Sciatic nerve (tissue), 2 donors: ENCODE measurements at places on chromosomes 3 and 15. TPM values are rescaled to one million over a fixed set of nuclear protein-coding genes. Genes with fewer than 3 reads are reported as not detected.

- DNase-seq, result no peak
Measured at GRCh38 chr3:22594990-22595389, 608.1 kb upstream of the UBE2E2 start.

- DNase-seq, result no peak
Measured at GRCh38 chr3:108780235-108780634, 23.0 kb upstream of the RETNLB start.

The CCDC51 gene
- total RNA-seq, result 10.6 TPM

The SYNPR gene
- total RNA-seq, result not detected

The FBXW12 gene
- total RNA-seq, result 0.27 TPM

The CIAO2A gene
- 26.3 TPM for total RNA-seq

GRCh38 chr3:57079474-57079831 lies 19.0 kb downstream of the SPATA12 start:
- peak; percentile 65 for DNase-seq

DNA sequence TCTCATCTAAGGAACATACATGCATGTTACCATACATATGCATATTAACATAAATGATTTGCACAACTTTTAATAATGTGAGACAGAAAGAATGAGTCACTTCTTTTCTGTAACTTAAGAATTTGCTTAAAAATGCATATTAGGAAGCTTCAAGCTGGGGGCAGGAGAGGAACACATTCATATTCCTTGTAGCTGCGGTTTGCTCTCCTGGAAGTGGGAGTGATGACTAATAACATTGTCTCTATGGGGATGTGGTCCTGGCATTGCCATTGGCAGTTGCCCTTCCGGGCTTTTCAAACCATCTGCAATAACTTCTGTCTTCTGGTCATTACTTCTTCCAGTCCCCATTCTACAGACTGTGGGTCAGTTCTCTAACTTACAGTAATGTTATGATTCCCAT lies 15.6 kb downstream of the CHST2 start:
- no peak for DNase-seq

The ECE2 gene
- not detected for total RNA-seq

The HIGD2B gene
- total RNA-seq, result not detected

DNA sequence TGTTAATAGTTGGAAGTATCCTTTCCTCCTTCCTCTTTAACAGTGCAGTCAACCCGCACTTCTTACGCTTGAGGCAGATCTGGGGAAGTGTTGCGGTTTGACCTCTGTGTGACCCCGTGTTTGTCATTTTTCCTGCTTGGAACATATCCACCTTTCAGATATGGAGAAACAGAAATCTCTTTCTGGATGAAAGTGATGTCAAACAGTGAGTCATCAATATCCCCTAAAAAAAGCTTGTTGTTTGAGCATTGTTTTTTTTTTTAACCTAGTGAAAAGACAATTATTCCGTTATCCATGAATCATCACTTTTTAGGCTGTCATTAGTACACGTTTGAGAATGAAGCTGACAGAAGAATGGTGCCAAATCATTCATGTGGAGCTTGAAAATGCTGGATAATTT lies 293.7 kb downstream of the ARPP21 start:
- DNase-seq, result peak; percentile 60

GRCh38 chr3:41681479-41681878 lies 280.4 kb downstream of the ULK4 start:
- DNase-seq, result no peak

- no peak for DNase-seq
Measured at GRCh38 chr15:94242257-94242656, 10.9 kb downstream of the MCTP2 start.

The NR2F2 gene
- total RNA-seq, result 242 TPM

DNA sequence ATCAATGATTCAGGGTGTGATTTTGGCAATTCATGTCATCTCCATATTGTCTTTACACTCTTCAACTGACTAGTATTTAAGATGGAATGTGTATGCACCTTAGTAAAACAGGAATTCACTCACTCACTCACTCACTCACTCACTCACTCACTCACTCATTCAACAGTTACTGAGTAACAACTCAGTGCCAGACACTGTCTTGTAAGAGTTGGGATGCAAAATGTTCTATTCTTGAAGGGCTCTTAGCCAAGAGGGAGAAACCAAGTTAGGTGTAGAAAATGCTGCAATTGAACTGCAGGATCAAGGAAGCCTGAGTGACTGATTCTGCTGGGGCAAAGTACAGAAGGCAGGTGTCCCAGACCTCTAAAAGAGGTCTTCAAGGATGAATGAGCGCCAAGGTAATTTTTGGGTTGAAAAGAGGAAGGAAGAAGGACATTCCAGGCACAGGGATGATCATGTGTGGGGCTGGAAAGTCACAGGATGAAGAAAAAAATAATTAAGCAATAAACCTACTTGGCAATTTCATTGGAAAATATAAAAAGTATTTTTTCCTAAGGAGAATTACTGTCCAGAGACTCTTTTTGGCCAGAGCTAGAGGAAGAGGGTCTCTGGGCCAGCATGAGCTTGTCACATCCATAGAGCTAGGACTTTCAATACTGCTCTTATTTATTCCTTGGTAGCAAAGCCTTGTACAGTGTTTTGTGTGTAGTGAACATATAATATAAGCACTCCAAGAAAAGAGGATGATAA lies 58.9 kb upstream of the ETV5 start:
- no peak for DNase-seq

The PLSCR4 gene
- 242 TPM for total RNA-seq

DNA sequence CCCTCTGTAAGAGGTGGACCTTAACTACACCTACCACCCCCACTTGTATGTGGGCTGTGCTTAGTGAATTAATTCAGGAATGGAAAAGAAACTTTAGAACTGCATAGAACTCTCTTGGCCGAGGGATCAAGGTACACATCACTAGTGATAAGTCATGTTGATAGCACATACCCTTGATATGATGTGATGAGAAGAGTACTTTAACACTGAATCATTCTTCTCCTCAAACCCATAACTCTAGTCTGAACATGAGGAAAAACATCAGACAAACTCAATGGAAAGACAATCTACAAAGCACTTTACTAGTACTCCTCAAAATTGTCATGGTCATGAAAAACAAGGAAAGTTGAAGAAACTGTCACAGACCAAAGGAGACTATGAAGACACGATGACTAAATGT lies 87.6 kb downstream of the P2RY1 start:
- no peak for DNase-seq

- DNase-seq, result no peak
Measured at GRCh38 chr3:195751560-195751959, 30.8 kb downstream of the MUC20 start.

DNA sequence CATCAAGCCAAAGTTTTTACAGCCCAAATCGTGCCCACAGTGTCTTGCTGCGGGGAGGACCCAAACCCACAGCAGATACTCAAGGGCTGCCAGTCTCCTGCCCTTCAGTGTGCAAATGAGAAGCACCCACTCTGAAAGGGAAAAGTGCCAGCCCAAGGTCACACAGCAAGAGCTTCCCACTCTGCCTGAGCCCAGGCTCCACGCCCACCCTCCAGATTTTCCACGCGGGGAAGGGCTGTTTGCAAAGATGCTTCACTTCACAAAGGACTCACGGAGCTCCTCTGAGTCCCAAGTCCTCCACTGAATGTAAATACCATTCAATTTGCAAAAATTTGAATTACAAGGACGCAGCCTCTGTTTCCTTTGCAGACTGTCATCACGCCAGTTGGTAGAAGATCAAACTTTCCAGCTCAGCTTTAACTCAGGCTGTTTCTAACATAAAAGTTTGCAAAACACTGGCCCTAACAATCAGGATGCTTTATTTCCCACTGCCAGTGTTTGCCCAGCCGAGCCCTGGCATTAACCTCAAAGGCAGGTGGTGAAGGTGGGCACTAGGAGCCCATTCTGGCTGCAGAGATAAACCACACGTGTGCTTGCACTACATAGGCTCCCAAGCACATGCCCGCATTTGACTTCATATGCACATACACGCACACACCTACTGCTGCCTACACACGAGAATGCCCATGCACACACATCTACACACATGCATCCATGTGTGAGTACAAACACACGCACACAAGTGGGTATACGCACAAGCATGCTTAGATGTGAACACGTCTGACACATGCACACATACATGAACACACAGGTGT lies 7.6 kb downstream of the CACNA2D2 start:
- no peak for DNase-seq

The HAPLN3 gene
- total RNA-seq, result 15.9 TPM

- no peak for DNase-seq
Measured at GRCh38 chr15:75397494-75397893, 29.1 kb upstream of the MAN2C1 start.

The LRTM1 gene
- not detected for total RNA-seq

GRCh38 chr15:74302821-74303359 lies 64.6 kb downstream of the CYP11A1 start:
- DNase-seq, result peak; percentile 69

DNA sequence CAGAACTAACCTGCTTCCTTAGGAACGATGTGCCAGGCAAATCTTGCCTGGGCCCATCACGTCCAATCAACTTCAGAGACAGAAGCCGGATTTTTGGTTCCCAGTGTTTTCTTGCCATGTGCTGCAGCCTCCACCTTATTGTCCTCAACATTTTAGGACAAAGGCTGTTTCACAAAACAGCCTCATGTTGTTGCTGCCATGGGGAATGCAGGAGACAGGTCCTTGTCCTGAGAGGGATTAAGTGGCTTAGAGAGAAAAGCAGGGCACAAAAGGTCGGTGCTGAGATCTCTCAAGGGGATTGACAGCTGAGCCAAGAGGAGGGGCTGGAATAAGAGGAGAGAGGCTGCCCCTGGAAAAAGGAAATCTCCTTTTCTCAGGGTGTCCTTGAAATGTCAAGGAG lies 11.3 kb upstream of the NMNAT3 start:
- no peak for DNase-seq

GRCh38 chr3:43689766-43690399 lies 855 bp upstream of the ABHD5 start:
- no peak for DNase-seq

- DNase-seq, result no peak
Measured at GRCh38 chr3:43093974-43094373, 11.9 kb downstream of the POMGNT2 start.

- DNase-seq, result no peak
Measured at GRCh38 chr15:39447346-39447745, 133.5 kb upstream of the THBS1 start.

GRCh38 chr15:67955252-67955651 lies 98.9 kb upstream of the PIAS1 start:
- no peak for DNase-seq

DNA sequence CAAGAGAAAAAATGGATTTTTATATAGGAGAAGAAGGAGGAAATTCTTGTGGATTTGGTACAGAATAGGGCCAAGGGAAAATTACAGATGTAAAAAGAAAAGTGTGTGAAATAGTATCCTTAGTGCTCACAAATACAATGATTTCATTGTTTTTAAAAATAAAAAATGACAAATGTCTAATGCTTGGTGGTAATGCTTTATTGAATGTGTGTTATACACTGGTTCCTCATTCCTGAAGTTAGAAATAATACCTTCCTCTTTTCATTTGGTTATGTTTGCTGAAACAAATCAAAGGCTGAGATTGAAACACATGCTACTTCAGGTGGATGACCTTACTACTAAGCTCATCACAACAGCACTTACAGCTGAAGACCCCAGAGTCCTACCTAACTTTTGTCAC lies 37.7 kb upstream of the CCR2 start:
- DNase-seq, result no peak

DNA sequence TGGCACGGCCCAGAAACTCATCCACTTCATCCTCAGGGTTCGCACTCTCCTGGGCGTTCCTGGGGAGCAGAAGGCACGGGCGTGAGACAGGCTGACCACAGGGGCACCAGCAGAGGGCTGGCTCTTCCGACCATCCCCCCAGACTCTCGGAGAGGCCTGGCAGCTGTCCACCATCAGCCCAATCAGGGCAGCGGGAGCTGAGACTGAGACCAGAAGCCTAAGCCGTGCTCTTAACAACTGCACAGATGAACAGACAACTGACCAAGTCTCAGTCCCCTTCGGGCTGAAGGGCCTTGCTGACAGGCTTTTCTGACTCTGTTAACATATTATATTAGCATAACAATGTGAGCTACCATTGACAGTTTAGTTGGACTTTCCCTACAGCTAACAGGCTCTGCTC lies 118.0 kb downstream of the SEC22A start:
- no peak for DNase-seq

- DNase-seq, result no peak
Measured at GRCh38 chr3:148439254-148439822, 258.4 kb upstream of the AGTR1 start.

DNA sequence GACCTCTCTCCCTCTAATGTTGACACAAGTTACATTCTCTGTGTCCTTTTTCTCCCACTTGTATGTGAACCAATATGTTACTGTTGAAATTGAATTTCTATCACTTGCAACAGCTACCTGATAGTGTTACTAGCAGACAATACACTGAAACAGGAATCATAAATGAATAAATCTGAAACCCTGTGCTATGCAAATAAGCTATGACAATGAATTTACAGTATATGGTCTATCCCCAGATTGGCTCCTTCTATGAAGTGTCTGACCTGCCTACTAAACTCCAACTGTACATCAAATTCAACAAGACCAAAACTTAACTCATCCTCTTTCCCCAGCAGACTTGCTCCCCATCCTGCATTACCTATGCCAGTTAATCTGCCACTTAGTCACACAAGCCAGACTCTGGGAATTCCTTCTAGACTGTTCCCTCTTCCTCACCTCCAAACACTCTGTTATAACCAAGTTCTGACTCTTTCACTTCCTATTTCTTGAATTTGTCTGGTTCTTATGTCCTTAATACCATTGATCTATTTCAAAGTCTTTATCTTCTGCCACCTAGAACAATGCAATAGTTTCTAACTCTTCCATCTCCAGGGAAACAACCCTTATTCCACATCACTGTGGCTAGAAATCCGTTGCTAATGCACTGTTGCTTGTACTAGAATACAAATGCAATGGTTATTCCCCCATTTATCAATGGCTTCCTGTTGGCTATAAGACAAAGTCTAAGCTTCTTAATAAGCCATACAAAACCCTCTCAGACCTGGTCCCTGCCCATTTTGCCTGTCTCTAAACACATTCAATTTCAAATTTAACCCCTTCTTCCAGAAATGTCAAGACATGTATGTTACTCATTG lies 13.4 kb upstream of the ZNF639 start:
- DNase-seq, result no peak

DNA sequence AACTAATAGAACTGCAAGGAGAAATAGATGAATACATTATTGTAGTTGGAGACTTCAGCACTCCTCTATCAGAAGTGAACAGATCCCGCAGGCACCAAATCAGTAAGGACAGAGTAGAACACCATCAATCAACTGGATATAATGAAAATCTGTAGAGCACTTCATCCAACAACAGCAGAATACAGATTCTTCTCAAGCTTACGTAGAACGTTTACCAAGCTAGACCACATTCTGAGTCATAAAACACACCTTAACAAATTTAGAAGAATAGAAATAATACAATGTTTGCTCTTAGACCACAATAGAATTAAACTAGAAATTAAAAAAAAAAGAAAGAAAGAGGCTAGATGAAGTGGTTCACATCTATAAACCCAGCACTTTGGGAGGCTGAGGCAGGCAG lies 70.7 kb upstream of the NEDD4 start:
- DNase-seq, result no peak
